ENCODE measurements at places on chromosomes 12 and 14.

GRCh38 chr12:89574736-89575208, 48.9 kb upstream of the POC1B start:
- peak; percentile 65 for DNase-seq

GRCh38 chr12:77122236-77122635, 56.9 kb upstream of the E2F7 start:
- DNase-seq = no peak

DNA sequence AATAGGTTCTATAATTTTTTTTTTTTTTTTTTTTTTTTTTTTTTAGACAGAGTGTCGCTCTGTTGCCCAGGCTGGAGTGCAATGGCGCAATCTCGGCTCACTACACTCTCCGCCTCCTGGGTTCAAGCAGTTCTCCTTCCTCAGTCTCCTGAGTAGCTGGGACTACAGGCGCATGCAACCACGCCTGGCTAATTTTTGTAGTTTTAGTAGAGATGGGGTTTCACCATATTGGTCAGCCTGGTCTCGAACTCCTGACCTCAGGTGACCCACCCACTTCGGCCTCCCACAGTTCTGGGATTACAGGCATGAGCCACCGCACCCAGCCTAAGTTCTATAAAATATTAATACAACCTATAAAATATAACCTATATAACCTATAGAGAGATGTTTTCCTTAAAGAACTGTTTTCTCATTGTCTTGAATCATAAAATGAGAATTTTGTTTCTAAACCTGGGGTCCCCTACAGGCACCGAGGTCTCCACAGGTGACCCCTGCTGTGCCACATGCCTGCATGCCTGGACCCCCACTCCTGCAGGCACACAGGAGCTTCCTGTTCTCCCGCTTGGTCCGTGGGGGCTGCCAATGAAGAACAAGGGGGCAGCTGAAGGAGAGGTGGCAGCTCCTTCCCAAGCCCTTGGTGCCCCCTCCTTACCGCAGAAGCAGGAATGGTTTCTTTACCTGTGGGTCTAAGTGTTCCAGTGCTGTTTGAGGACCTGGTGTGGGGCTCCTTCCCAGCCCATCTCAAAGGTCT, 70.9 kb upstream of the ZFP36L1 start:
- DNase-seq = no peak

GRCh38 chr12:60920841-60921495, 1325.1 kb downstream of the SLC16A7 start:
- DNase-seq = no peak

- no peak for DNase-seq
Observed at GRCh38 chr14:68182492-68182891, 362.9 kb downstream of the RAD51B start.

GRCh38 chr14:64801800-64802199, 77.9 kb downstream of the SPTB start:
- no peak for DNase-seq

GRCh38 chr14:50320283-50320682, 8.2 kb downstream of the DMAC2L start:
- DNase-seq = no peak

GRCh38 chr14:19771895-19772430, 1.3 kb upstream of the OR4M1 start:
- DNase-seq = peak; percentile 93

DNA sequence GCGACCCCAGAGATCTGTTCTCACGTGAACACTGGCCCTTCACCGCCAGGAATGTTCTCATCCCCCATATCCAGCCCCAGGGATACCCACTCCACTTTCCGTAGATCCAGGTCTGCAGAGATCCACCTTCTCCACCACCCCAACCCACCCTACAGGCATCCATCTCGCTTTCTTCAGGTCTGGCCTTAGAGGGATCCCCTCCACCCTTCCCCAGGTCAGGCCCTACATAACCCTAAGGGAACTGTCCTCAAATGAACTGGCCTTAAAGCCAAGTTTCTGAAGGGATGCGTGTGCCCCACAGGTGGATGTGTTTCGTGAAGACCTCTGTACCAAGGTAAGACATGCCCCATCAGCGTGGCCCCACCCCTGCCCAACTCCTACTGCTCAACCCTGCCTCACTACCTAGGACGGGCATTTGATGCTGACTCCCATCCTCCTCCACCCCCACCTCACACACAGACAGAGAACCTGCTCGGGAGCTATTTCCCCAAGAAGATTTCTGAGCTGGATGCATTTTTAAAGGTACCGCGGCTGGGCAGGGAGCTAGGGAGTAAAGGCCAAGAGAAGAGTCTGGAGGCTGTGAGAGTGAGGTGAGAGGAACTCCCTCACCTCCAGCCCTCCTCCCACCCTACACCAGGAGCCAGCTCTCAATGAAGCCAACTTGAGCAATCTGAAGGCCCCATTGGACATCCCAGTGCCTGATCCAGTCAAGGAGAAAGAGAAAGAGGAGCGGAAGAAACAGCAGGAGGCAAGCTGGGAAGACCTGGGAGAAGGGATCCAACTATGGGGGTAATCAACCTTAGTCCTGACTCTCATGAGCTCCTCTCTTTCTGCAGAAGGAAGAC, 912 bp downstream of the PSME1 start:
- DNase-seq = no peak

- no peak for DNase-seq
Observed at GRCh38 chr12:26513363-26514043, 318.1 kb downstream of the SSPN start.

GRCh38 chr12:24475337-24475736, 473.6 kb downstream of the BCAT1 start:
- no peak for DNase-seq

GRCh38 chr14:93285044-93285443, 47.8 kb downstream of the BTBD7 start:
- DNase-seq = no peak

GRCh38 chr12:45122768-45123380, 72.0 kb upstream of the DBX2 start:
- no peak for DNase-seq

GRCh38 chr14:74882103-74882920, 596 bp downstream of the DLST start:
- peak; percentile 23 for DNase-seq

DNA sequence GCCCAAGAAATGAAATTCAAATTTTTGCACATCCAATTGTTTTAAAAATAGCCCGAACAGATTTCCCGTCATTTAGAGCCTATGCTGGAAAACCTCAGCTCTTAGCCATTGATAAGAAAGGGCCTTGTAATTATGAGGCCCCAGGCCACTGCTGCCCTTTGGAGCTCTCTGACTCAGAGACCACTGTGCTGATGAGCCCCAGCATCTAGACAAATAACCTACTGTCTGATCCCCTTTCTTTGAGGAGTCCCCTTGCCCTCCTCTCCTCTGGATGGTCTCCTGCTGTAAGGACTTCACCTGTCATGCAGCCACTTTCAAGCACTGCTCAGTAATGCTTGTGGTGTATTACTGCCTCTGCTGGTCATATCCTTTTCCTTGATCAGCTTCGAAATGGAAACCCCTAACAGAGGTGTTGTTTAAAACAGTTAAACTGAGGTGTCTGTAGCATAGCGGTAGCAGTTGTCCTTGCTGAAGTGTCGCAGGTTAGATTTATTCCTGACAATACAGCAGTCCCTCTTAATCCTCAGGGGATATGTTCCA, 159.9 kb upstream of the SRRM4 start:
- no peak for DNase-seq

DNA sequence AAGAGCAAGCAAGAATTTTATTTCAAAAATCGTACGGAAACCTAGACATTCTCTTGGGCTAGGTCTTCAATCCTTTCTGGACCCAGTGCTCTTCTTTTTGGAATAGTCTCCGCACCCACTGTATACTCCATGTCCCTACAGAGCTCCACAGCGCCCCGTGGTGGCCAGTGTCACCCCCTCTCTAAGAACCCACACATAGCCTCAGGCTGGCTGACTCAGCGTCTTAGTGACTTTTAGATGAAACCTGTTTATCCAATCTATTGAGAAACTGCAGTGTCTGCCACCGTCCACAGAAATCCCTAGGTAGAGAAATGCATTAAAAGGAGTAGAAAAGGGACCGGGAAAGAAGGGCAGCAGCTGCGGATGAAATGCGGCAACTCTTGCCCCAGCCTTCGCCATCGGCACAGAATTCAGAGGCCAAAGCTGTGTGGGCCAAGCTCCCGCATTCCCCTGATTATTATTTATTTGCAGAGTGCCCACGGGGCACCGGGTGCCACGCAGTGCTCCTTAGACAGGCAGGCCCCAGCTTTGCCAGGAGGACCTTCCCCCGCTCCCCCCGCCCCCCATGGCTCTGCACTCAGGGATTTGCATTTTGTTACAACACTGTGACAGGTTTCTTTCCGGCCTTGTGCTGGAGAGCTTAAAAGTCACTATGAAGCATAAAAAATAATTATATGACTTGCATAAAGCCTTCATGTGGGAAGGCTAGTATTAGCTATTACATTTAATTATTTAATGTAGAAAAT, 170.1 kb upstream of the FKBP4 start:
- no peak for DNase-seq

DNA sequence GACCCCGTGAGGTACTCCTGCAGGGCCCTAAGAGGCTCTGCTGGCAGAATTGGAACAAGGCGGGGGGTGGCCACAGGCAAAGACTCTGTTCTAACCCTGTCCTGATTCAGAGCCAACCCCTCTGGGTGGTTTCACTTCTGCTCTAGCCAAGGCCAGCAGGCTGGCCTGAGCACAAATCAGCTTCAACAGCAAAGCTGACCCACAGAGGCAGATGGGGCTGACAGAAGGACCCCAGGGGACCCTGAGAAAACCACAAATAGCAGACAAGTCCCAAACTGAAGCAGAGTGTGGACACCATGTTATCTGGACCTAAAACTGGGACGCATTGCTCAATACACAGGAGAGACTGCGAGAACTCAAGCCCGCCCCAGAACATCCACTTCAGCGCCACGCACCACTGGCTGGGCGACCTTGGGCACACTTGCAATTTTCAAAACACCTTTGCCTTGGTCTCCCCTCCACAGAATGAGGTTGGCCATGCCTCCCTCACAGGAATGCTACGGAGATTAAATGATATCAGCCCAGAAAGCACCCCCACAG, 76.4 kb upstream of the DICER1 start:
- DNase-seq = peak; percentile 76

DNA sequence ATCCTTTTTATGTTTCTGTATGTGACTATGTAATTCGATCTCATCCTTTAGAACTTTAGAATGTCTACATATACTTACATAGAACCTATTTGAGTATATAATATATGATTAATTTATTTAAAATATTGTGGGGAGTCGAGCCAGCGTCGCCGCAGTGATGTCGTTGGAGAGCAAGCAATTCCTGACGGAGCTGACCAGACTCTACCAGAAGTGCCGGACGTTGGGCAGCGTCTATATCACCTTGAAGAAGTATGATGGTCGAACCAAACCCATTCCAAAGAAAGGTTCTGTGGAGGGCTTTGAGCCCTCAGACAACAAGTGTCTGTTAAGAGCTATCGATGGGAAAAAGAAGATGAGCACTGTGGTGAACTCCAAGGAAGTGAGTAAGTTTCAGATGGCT, 6.4 kb upstream of the CD27 start:
- DNase-seq = no peak

- DNase-seq = no peak
Observed at GRCh38 chr12:114667669-114668150, 16.3 kb downstream of the TBX3 start.

DNA sequence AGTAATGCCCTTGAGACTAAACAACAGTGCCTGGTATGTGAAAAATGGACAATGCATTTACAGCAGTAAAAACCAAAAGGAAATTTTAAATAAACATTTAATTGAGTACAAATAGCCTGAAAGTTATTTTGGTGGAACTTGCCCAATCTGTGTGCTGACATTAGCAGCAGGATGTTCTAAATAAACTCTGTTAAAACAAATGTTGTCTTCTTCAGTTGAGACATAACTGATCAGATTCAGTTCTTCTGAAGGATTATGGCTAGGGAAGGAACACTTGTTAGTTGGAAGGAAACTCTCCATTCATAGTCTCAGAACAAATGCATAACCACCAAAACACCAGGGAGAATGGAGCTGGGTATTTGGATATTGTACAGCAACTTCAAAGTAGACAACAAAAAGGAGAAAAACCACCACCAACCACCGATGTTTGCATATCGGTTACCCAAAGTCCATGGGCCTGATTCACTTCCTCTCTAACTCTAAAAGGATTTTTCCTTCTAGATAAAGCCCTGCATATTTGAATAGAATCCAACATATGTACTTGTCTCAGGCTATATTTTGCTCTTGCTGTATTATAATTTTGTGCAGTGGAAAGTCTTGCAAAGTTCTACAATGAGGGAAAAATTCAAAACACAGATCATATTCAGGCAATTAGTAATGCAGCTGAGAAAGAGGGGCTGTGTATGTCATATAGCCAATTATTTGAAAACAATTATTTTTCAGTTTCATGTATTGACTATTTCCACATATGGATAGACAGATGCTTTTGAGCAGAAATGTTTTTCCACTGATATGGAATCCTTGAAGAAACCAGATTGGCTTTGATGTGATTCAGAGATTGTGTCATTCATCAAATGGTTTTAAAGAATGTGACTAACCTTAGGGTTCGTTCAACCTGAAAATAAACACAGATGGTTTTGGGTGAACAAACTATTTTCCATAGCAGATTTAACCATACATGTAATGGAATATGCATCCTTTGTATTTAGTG, 152.2 kb upstream of the BMP4 start:
- DNase-seq = no peak

DNA sequence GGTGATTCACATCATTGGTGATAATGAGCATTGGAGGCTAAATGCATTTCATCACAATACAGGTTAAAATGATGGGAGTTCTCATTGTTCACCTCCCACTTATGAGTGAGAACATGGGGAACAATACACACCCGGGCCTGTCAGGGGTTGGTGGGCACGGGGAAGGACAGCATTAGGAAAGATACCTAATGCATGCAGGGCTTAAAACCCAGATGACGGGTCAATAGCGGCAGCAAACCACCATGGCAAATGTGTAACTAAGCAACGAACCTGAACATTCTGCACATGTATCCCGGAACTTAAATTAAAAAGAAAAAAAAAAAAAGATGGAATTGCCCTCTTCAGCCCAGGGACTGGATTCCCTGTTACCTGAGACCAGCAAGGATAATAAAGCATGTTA, 2.3 kb upstream of the LUM start:
- no peak for DNase-seq

- no peak for DNase-seq
Observed at GRCh38 chr14:87158283-87158682, 834.7 kb downstream of the GALC start.

GRCh38 chr12:32105986-32106516, 596 bp upstream of the BICD1 start:
- no peak for DNase-seq

- no peak for DNase-seq
Observed at GRCh38 chr12:67742461-67742860, 93.9 kb downstream of the DYRK2 start.

DNA sequence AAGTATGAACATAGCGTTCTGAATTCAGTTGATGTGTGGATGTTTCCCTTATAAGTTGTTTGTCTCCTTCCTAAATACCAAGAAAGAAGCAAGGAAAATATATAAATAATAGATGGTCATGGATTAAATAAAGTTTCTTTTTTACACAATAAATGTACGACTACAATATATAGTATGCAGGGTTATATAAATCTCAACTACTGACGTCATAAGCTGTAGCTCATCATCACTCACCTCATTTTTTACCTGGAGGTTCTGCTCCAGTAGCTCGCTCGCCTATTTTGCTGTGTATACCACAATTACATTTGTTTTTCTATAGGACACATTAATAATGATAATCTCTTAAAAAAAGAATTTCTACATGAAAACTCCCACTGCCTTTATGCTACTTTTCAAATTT, 109.5 kb downstream of the NTS start:
- DNase-seq = no peak

- DNase-seq = no peak
Observed at GRCh38 chr12:120642121-120642520, 1.7 kb downstream of the CABP1 start.

- no peak for DNase-seq
Observed at GRCh38 chr14:37051153-37051552, 121.3 kb downstream of the SLC25A21 start.

GRCh38 chr12:121144416-121144914, 11.8 kb downstream of the P2RX7 start:
- DNase-seq = peak; percentile 96

Data from MV-4-11 (cell line).